ENCODE measurements at places on chromosomes 1 and 21.

GRCh38 chr1:200771625-200772555, 33.2 kb downstream of the CAMSAP2 start:
- no peaks in the 10 kb centered on the region for H3K27me3 ChIP-seq
- no peak for DNase-seq
- no peak overlapping the region for H3K27ac ChIP-seq
- H3K36me3 ChIP-seq, result peaks cover 19% of the 10 kb centered on the region

DNA sequence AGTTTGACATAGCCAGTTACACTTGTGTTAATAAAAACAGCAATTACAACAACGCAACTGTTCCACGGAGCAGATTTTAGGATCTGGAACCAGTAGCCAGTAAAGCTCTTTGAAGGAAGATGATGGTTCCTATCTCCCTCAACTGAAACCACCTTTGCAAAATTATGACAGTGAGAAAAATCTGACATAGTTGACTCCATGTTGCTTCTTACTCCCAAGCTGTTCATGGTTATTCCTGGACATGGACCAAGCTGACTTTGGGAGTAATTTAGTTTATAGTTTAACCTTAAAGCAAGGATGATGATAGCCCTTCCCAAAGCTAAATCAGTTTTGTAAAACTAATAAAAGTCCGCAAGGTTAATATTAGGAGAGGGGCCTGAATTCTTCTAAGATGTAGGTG, 518.0 kb upstream of the ZP4 start:
- no peaks in the 10 kb centered on the region for H3K27me3 ChIP-seq
- H3K4me1 ChIP-seq, result no peaks in the 10 kb centered on the region
- no peak for DNase-seq
- H3K4me3 ChIP-seq, result no peak overlapping the region
- no peak overlapping the region for H3K27ac ChIP-seq

GRCh38 chr1:206951318-206952100, 5.2 kb upstream of the PIGR start:
- no peaks in the 10 kb centered on the region for H3K36me3 ChIP-seq
- no peaks in the 10 kb centered on the region for H3K27me3 ChIP-seq
- H3K4me3 ChIP-seq, result no peak overlapping the region
- no peaks in the 10 kb centered on the region for H3K4me1 ChIP-seq

DNA sequence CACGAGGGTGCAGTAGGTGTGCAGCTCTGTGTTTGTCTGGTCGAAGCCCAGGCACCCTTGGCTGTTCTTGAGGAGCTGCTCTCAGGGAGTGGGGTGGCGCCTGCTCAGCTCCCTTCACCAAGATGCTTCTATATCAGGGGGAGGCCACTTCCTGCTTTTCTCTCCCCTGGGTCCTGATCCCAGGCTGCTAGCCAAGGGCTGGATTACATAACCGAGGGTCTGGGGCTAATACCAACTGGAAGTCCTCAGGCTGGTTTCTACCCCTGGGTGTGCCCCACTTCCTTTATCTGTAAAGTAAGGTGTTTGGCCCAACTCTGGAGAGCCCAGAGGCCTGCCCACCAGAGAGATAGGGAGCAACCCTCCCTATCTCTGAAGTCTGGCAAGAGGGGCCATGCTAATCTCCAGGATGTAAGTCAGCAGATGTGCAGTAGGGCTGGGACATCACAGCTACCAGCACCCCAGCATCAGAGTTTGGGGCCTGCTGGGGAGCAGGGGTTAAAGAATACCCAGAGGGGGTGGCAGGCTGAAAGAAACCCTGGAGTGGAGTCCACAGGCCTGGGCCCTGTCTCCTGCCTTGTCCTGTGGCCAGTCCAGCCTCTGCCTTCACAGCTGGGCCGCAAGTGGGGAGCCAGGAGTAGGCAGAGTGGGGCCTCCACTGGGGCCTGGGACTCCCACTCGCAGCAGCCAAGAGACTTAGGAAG, 2.1 kb downstream of the SELENBP1 start:
- peak overlapping the region; percentile 67 for H3K27ac ChIP-seq
- DNase-seq, result peak; percentile 61
- H3K27me3 ChIP-seq, result no peaks in the 10 kb centered on the region
- H3K4me3 ChIP-seq, result no peak overlapping the region
- H3K36me3 ChIP-seq, result peaks cover 19% of the 10 kb centered on the region

GRCh38 chr1:87398641-87399040, 70.0 kb downstream of the LMO4 start:
- no peaks in the 10 kb centered on the region for H3K36me3 ChIP-seq
- DNase-seq, result no peak
- no peak overlapping the region for H3K27ac ChIP-seq
- H3K4me3 ChIP-seq, result no peak overlapping the region
- H3K27me3 ChIP-seq, result no peaks in the 10 kb centered on the region

DNA sequence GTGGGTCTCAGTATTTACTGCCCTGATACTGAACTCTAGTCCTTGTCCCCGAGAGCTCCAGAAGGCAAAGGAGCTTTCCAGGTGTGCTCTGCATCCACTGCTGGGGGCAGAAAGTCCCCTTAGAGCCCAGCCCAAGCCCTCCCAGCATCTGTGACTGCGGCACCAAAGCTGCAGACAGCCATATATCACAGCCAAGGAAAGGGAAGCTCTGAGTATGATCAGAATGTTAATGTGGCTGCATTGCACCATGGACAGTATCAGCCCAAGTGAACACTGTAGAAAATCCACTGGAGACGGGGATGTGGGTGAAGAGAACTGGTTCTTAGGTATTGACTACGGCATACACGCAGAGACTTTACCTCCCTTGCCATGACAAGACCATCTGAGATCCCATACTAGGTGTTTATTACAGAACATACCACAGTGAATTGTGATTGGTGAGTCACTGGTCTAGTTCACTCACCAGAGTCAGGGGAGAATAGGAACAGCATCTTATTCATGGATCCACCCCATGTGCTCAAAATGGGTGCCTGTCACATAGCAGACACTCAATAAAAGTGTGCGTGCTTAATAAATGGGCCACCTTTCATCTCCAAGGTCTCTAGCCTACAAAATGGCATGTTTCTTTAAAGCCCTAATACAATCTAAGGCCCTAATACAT, 170.3 kb downstream of the HHIPL2 start:
- no peaks in the 10 kb centered on the region for H3K4me1 ChIP-seq
- no peak overlapping the region for H3K27ac ChIP-seq
- H3K36me3 ChIP-seq, result no peaks in the 10 kb centered on the region
- no peaks in the 10 kb centered on the region for H3K27me3 ChIP-seq
- no peak for DNase-seq
- H3K4me3 ChIP-seq, result no peak overlapping the region

DNA sequence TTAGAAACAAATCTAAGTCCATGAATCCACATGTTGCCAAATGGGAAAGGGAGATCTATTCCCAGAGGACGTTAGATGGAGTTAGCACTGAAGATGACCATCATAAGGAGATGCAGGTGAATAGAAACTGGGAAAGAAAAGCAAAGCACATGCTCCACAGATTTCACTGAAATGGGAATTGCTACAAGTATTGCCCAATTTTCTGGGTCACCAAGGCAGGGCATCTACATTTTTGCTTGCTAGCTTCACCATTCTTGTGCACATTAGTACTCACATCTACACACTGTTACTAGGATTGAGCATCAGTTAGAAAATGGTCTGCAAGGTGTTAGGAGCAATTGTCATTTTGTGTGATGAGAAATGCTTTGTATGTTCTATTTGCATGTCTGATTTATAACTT, 99.1 kb downstream of the JAK1 start:
- H3K27ac ChIP-seq, result no peak overlapping the region
- no peak overlapping the region for H3K4me3 ChIP-seq
- no peak for DNase-seq
